D341Med (cell line): ENCODE measurements at places on chromosomes 11 and 22.

GRCh38 chr11:107606141-107606540 is 15.2 kb downstream of the ELMOD1 start:
- DNase-seq: peak; percentile 22

DNA sequence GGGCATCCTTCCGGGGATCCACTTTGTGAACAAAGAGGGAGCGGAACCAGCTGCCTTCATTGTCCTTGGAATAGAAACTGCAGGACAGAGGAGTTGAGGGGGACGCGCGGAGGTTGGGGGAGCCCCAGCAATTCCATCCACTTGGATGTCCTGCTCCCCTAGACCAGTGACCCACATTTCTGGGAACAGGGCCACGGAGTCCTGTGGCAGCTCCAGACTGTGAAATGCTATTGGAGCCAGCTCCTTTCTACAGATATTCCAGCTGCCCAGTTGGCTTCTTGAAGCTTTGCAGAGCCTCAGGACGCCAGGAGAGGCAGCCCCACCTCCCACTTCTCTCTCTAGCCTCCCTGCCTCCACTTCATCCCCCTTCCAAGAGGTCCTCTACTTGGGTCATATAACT is 10.5 kb downstream of the NIPSNAP1 start:
- DNase-seq: no peak

DNA sequence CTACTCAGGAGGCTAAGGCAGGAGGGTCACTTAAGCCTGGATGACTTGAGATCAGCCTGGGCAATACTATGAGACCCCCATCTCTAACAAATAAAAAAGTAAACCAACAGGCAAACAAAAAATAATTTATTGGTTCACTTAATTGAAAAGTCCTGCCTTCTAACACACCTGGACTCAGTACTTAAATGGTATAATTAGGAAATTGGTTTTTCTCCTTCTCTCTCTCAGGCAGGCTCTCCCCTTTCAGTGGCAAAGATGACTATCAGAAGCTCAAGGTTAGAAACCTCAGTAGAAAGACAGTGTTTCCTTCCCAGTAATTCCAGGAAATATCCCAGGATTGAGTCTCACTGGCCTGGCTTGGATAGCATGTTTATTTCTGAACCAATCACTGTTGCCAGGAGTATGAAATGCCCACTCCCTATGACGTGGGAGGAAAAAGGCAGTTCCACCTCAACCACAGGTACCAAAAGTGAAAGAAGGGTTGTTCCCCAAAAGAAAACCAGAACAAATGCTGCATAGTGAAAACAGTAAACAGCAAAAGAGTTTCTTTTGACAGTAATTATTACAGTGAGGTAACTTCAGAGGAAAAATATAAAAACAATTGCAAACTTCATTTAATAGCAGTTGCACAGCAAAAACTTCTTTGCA is 56.3 kb upstream of the SOX6 start:
- no peak for DNase-seq

DNA sequence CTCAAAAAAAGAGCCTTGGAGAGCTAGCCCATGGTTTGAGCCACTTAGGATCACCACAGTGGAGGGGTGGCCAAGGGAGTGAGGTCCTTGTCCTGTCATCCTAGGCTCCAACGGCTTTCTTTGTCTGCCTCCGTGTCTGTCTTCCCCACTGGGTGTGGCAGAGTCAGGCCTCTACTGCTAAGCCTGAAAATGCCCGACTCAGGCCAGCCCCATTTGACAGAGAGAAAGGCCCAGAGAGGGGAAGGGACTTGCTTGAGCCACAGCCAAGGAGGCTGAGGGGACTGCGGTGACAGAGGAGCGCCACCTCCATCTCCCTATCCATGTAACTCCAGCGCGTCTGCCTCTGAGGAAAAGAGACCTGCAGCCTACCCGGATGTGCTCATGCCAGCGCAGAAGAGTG is 27.8 kb upstream of the CD82 start:
- no peak for DNase-seq

- peak; percentile 63 for DNase-seq
These were observed 4.2 kb downstream of the SEPTIN5 start for GRCh38 chr22:19718456-19719049.

- no peak for DNase-seq
These were observed 32.8 kb downstream of the CADM1 start for GRCh38 chr11:115471367-115471766.

DNA sequence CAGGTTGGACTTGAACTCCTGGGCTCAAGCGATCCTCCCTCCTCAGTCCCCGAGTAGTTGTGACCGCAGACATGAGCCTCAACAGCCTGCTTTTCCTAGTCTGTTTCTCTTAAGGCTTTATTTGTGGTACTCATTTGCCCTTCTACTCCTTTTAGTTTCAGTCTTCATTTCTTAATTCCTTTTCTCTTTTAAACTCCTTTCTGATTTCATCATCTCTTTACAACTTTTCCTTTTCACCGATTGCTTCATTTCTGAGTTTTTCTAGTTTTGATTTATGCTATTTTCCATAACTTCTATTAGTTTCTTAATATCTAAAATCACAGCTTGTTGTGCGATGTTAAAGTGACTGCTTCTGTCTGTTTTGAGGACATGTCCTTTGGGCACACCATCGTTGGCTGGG is 17.3 kb upstream of the MRGPRF start:
- no peak for DNase-seq

DNA sequence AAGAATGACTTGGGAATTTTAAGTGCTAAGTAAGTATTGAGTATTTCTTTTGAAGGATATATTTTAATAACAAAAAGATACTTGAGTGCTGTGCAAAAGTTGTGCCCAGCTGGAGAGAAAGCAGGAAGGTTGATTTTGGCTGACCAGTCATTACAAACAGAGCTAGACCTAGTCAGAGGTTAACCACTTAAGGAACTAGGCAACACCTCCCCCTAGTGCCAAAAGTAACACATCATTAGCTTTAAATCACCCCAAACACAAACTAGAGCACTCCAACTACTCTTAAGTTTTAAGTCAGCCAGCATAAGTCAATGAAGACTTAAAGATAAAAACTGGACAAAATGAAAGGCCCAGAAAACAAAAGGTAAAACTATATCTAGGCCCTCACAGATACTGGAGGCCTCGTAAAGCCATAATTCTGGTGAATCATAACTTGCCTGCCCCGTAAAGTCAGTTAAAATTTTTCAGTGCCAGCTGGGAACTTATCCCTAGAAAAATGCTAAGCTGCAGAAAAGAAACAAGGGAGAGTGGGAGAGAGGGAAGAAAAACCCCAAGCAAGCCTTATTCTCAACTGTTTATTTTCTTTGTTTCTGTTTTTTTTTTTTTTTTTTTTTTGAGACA is 4.6 kb downstream of the TMEM9B start:
- DNase-seq: peak; percentile 56

- DNase-seq: peak; percentile 13
These were observed 9.5 kb upstream of the LTO1 start for GRCh38 chr11:69684651-69685050.

DNA sequence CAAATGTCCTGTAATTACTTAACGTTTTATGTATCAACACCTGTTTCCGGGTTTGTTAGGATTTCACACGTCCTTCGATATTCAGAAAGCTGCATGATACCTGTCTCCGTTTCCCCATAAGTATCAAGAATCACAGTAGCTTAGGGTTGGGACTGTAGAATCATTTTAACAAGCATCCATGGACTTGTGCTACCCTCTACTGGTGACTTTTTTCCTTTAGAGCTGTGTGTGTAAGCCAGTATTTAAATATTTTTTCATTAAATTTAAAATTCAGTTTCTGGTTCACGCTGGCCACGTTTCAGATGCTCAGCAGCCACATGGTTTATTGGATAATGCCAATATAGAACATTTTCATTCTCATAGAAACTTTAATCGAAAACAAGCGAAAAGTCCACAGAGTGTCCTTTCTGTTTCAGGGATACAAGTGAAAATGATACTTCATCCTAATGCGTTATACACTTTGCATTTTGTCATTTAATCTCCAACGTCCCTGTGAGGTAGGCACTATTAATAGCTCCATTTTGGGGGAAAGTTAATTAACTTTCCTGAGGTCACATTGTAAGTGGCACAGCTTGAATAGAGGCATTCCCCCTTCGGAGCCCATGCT is 61.5 kb upstream of the SLC25A18 start:
- peak; percentile 54 for DNase-seq

- no peak for DNase-seq
These were observed 626 bp upstream of the F2 start for GRCh38 chr11:46718155-46719019.

- no peak for DNase-seq
These were observed 12.9 kb upstream of the SH3BP1 start for GRCh38 chr22:37626556-37627075.

DNA sequence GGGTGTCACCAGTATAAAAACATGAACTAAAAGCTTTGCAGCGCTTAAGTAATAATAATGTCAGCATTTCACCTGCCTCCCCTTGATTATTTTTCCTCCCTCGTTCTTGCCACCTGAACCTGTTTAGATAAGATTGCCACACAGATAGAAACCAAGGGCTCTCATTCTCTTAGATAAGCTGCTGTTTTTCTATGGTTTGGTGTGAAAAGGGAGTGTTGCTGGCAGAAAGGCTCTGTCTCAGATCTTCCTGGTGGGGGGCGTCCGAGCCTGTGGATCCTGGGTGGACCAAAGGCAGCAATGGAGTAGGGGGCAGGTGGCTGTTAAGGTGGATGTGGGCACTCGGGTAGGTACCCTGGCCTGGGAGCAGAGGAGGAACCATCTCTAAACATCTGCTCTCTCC is 147.5 kb downstream of the ST3GAL4 start:
- DNase-seq: no peak

- DNase-seq: no peak
These were observed 19.7 kb downstream of the CXCR5 start for GRCh38 chr11:118903204-118904015.

DNA sequence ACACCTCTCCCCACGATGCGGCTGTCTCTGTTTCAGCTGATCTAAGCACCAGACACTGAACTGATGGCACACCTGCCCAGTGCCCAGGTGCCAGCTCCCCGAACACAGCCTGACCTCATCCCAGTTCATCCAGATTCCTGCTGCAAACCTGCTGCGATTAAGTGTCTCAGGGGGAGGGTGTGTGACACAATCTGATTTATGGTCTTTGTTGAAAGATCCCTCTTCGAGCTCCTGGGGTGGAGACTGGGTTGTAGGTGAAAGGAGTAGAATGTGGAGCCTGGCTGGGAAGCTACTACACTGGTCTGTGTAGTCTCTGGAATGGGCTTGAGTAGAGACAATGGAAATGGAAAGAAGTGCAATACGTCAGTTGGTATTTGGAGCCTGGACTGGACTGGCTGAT is 390.3 kb downstream of the SHANK2 start:
- no peak for DNase-seq

DNA sequence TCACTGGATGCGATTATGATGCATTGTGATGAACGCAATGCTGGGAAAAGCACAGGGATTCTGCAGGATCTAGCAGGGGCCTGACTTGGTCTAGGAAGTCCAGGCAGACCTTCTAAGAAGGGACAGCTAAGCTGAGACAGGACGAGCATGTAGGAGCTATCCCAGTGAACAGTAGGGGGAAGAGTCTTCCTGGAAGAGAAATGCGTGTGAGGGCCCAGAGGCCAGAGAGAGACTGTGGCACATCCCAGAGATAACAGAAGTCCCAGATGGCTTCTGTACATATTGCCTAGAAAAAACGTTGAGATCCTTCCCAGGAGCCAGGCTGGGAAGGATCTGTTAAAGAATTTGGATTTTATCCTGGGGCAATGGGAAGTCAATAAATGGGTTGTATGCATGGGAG is 24.6 kb downstream of the RCN1 start:
- DNase-seq: no peak

GRCh38 chr11:87879118-87879517 is 296.1 kb downstream of the RAB38 start:
- DNase-seq: no peak

DNA sequence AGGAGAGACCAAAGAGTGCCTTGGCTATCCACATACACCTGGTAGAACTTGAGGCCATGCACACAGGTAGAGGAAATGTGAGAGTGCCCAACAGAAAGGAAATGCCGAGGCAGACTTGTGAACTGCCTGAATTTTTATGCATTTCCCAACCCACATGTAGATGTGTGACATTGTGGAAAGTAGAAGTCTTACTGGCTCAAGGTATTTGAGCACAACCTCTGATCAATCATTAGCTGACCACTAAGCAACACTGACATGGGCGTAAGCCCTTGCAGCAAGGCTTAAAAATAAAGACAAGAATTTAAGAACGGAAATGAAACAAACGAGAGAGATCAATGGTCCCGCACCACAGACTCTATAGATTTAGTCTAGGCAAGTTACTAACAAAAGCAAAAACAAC is 62.6 kb downstream of the POLD3 start:
- no peak for DNase-seq

DNA sequence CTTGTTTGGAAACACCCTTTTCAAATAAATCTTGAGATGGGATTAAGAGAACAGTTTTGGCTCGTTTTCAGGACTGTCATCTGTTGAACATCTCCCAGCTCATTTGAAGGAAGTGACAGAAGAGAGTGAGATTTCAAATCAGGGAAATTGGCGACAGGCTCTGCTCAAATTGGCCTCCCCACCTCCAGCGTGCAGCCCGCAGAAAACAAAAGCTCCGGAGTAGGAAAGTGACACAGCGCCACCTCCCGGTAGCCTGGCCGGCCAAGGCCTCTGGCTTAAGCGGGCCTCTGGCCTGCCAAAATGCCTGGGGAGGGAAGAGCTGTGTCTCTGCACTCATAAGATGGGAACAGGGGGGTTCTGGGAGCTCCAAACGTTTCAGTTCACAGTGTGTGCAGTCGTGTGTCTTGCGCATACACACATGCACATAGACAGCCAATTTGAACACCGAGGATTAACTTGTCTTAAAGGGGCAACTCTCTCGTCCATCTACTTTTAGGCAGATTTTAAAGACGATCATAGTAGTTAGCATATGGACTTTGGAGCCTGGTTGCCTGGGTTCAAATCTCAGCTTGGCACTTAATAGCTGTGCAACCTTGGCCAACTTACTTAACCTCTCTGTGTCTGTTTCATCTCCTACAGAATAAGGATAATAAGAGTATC is 132.7 kb upstream of the RCN1 start:
- DNase-seq: peak; percentile 83

- no peak for DNase-seq
These were observed 4.0 kb downstream of the POGLUT3 start for GRCh38 chr11:108494182-108494581.

DNA sequence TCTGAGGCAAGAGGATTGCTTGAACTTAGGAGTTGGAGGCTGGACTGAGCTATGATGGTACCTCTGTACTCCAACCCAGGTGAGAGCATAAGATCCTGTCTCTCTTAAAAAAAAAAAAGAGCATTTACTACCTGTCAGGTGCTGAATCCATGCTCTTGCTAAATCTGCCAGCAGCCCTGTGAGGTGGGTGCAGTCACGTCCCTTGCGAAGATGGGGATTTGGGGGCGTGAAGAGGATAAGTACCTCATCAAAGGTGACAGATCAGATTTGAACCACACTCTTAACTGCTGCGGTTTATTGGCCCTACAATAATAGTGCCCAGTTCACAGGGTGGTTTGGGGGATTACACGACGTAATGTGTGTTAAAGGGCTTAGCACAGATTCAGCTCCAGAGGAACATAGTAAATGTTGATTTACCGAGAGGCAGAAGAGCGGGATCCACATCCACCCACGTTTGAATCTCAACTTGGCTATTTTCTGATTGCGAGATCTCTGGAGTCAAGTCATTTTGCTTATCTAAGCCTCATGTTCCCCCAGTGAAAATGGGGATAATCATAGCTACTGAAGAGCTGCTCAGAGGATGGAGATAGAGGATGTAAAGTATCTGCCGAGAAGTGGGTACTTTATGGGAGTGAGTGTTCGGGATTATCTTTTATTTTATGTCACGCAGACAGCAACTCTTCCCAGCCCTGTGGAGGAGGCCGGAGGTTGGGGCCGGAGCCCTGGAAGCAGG is 28.1 kb upstream of the LRRC10B start:
- DNase-seq: no peak

GRCh38 chr11:63488789-63489188 is 2.2 kb downstream of the PLAAT5 start:
- DNase-seq: no peak
